Lower lobe of right lung (tissue), 2 donors: ENCODE measurements at places on chromosomes 6 and 20. TPM values are rescaled to one million over a fixed set of nuclear protein-coding genes. Genes with fewer than 3 reads are reported as not detected.

DNA sequence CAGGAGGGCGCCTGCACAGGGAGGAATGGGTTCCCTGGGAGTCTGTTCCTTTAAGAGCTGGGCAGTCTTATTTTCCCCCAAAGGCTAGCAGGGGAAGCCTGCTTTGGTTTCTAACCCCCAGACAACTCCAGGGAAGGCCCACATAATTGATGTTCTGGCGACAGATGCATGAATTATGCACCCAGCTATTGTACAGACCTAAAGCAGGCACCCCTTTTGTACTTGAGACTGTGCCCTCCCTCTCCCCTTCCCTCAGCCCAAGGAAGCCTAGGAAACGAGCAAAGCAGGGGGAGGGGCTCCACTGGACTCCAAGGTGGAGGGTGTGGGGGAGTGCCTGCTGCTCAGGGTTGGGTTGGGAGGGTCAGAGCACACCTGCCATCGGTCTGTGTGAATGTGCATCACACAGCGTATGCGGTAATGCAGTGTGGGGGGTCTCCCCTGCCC, 102.1 kb downstream of the KCNB1 start:
- no peak for DNase-seq

DNA sequence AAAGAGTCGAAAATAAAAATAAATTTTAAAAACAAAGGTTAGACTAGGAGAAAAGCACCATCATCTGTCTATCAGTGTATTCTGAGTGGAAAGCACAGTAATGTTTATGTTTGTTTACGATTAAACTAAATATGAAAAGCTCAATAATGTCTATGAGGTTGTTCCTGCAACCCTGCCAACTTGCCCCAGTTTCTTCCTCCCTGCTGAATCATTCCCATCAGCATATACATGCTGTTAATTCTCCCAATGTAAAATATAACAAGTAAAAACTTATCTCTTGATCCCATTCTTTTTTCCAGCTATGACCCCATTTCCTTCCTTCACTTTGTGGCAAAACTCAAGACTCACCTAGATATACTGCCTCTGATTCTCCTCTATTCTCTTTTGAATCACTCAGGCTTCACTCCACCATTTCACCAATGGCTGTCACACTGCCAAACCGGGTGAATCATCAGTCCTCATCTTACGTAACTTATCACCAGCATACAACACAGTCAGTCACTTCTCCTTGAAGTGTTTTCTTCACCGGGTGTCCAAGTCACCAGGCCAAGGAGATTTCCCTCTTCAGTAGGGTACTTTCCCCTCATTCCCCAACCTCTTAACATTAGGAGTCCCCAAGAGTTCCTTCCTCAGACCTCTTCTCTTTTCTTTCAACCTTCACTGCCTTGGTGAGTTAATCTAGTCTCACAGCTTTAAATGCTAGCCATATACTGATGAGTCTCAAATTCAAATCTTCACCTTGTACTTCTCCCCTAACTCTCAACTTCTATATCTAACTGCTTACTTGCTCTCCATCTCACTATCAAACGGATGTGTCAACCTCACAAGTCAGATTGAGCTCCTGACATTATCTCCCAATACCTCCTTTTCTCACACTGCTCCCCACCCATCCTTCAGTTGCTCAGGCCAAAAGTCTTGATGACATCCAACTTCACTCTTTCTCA, 6.2 kb downstream of the TMEM242 start:
- no peak for DNase-seq

GRCh38 chr20:51359401-51359800, 183.1 kb downstream of the NFATC2 start:
- DNase-seq: no peak

DNA sequence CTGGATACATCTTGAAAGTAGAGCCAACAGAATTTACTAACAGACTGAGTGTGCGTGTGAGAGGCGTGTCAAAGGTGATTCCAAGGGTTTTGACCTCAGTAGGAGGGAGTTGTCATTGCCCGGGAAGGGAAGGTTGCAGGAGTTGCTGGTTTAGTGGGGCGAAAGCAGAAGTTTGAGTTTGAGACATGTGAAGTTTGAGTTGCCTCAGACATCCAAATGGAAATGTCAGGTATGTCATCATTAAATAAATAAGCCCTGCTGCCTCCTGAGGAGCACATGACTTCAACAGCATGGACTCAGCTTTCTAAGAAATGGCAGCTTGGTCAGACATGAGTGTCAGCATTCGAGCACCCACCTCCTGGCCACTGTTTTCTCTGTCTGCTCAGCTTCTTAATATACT, 26.6 kb upstream of the TGM2 start:
- DNase-seq: no peak

- no peak for DNase-seq
Measured at GRCh38 chr6:39577446-39578165, 147.6 kb downstream of the KIF6 start.

DNA sequence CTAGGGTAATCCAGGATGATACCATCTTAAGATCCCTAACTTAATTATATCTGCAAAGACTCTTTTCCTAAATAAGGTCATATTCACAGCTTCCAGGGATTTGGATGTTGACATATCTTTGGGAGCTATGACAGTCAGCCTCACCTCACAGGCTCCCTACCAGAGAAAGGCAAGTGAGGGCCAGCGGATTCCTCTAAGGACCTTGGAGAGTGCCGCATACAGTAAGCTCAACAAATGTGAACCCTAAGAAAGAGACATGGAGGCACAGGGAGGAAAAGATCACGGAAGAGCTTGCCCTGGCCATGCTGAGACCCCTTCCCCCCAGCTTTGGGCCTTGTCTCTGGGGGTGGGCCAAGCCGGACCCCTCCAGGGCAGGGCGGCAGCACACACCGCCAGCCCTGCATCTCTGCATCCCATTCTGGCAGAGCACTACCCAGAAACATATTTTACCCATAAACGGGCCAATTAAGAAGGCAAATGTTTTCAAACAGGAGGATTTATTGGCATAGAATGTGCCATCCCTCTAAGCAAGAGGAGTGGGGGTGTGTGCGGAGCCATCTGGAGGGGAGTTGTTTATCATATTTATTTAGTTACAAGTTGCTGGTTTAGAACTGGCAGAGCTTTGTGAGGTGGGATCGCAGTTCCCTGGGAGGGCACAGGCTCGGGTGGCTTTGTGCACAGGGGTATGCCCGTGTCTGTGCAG, 55.4 kb downstream of the CHMP4B start:
- DNase-seq: no peak

DNA sequence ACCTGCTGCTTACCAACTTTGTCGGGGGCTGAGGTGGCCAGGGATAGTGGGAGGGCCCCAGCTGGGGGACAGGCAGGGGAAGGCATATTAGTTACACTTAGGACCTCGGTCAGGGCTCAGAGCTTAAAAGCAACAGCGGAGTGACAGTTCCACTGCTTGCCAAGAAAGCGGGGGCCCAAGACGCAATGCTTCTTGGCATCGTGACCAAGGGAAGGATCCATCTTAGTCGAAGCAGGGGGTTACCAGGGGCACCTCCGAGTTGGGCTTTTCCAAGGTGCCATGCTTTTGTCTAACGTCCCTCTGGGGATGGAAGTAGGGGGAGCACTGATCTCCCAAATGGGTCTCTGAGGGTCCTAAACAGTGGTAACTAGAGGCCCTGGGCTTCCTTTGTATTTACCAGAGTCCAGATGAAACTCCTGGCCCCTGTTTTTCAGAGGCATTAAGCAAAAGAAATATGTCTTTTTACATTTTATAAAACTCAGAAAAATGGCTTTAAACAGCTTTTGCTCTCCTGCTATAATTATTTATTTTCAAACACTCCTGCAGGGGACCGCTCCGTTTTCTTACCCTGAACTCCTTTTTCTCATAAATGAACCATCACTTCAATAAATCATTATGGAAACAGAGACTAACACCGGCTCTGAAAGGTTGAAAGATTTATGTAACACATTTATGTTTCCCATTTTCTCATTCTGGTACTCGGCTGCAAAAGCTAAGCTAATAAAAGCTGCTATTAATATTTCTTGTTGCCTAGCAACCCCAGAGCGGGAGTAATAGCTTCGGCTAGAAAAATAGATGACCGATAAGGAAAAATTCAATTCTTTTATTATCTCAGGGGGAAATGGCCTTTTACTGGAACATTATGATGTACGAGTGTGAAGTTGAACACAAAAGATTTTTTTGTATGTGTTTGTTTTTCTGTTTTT, 100.4 kb downstream of the TOX2 start:
- no peak for DNase-seq

GRCh38 chr6:84522135-84522549, 242.3 kb downstream of the TBX18 start:
- no peak for DNase-seq

DNA sequence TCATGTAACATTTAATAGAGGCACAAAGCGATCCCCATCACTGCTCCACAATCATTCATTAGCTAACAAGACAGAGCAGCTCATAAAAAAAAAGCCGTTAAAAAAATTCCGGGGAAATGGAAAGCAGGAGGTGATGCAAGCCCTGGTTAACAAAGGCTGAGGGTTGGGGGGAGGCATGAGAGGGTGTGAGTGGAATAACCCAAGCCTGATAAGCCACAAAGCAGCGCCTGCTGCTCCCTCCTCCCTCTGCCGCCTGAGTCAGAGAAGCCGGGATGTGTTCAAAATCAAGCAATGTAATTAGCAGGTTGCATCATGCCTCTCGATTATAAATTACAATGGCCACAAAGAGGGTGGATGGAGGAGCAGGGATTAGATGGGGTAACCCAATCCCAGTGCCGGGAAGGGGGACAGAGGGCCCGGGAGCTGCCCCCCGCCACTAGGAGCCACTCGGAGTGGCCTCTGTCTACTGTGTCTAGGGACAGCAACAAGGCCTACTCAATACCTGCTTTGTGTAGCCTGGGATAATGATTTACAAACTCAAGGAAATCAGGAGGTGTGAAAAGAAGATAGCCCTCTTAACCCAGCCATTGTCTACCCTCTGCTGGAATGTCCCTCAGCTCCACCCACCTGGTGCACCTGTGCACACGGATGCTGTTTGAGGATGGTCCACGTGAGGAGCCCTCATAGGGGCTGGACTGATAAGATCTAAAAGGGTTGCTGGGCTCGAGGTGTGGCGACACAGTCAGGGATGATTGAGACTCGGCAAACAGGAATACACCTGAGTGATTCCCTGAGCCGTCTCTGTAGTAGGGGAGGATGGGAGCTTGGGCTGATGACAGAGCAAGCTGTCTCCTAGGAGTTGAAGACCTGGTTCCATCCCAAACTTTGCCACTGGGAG, 156.9 kb downstream of the VEGFA start:
- peak; percentile 57 for DNase-seq

GRCh38 chr20:434661-435419, 26.7 kb downstream of the RBCK1 start:
- DNase-seq: no peak

- DNase-seq: no peak
Measured at GRCh38 chr20:37414224-37415035, 68.5 kb downstream of the SRC start.

- DNase-seq: no peak
Measured at GRCh38 chr6:90860822-90861601, 274.1 kb upstream of the MAP3K7 start.

DNA sequence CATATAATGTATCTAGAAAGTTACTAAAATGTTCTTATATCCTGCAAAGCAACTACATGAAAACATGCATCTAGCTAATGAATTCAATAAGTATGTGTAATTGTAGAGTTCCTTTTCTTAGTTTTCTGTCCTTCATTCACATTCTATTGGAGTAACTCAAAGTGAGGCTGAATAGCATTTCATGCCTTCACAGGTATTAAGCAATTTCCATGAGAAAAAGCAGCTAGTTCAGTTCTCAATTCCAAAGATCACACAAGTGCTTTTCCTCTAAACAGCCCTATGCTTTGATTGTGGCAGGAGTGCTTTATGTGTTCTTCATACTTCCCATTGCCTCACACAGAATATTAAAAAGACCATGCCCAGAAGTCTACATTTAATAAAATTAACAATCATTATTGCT, 274.9 kb downstream of the RFPL4B start:
- no peak for DNase-seq

DNA sequence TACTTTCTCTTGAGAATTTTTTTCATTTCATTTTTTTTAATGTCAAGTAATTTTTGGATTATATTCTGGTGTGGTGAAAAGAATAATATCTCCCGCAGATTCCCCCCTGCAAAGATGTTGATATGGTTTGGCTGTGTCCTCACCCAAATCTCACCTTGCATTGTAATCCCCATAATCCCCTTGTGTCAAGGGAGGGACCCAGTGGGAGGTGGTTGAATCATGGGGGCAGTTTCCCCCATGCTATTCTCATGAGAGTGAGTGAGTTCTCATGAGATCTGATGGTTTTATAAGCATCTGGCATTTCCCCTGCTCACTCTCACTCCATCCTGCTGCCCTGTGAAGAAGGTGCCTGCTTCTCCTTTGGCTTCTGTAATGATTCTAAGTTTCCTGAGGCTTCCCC, 58.7 kb upstream of the PMEPA1 start:
- DNase-seq: no peak

DNA sequence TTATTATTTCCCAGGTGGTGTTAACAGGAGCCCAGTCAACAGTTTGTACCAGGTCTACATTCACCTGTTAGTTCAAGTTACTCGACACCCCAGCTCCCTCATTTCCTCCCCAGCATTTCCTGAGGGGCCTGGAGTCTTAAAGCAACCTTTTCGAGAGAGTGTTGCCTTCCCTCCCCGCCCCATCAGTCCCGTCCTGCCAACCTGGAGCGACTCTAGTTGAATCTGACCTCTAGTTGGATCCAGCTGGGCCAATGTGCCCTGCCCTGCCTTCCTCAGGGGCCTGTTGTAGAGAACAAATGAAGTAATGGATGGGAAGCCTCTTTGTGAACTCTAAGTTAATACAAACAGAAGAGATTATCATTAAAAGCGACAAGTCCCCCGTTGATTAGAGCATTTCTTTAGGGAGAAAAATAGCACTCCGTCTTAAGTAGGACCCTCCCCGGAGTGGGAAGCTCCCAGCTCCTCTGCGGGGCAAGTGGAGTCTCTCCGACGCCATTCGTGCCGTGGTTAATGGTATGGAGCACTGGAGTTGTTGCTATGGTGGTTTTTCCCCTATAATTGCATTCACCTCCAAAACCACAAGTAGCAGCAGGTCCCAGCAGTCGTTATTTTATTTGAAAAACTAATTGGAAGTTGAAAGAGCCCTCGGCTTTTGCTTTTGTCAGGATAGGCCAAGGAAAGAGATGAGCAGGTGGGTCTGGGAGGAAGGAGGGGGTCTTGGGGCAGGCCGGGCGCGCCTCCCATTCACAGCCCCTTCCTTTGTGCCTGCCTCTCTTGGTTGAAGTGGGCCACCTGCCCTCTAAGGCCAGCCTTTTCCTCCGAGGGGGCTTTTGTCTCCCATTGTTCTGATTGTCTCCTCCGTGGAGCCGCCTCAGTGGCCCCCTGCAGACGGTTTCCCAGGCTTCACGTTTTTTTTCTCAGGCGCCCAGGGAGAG, 16.1 kb downstream of the GHRH start:
- no peak for DNase-seq

The COL10A1 gene
- total RNA-seq: 0.24 TPM

The NHLRC1 gene
- 2.4 TPM for total RNA-seq

The ZNF334 gene
- total RNA-seq: 4.7 TPM

The XRN2 gene
- total RNA-seq: 62.1 TPM

The REM1 gene
- 2.3 TPM for total RNA-seq

The SLC22A16 gene
- 0.80 TPM for total RNA-seq

The ZSCAN23 gene
- total RNA-seq: 1.7 TPM

The MAP1LC3A gene
- 51.6 TPM for total RNA-seq

The C6orf132 gene
- total RNA-seq: 13.5 TPM
